Hepatic stellate cell (primary cell): ENCODE measurements at places on chromosomes 1 and 21.

DNA sequence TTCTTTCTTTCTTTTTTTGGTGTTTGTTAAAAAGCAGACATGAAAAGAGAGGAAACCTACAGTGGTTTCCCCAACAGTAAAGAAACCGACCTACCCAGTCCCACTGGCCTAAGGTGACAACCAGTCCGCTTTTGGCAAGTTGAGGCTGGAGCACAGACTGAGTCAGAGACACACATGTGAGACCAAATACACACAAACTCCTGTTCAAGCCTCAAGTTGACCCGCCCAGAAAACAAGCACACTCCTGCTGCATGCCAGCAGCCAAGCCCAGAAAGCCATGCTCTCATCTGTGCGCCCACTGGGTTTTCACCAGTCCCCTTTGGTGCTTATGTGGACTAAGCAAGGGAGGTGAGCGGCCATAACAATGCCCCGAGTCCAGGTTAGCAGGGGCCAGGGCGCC lies 64.6 kb upstream of the GPR153 start:
- DNase-seq: no peak

- no peak for DNase-seq
These were observed 110.7 kb downstream of the SLC25A24 start for GRCh38 chr1:108089477-108089876.

DNA sequence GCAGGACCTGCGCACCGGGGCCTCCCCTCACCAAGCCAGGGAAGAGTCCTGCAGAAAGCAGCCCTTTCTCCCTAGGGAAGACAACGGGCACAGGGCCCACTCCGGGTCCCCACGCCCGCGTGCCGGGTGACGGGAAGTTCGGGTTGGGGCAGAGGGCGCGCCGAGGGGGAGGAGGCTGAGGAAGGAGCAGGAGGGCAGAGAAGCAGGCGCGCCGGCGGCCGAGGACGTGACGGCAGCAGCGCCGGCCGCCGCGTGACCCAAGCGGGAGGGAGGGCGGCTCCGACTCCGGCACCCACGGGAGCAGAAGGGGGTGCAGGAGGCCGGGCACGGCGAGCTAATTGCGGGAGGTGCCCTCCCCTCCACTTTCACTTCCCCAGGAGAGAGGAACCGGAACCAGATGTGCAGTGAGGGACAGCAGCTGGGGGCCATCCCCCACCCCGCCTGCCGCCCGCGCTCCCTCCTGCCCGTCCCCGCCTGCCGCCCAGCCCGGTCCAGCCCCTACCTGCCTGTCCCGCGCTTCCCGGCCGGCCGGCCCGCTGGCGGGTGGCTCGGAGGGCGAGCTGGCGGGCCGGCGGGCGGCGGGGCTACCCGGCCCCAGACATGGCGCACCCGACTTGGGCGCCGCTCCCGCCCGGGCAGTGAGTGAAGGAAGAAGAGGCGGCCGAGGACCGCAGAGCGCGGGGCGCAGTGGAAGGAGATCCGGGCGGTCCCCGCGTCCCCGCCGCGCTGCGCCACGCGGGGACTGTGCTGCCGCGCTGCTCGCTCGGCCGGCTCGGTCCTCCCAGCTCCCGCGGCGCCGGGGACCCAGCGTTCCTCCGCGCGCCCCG lies 510 bp downstream of the DENND4B start:
- peak; percentile 79 for DNase-seq

DNA sequence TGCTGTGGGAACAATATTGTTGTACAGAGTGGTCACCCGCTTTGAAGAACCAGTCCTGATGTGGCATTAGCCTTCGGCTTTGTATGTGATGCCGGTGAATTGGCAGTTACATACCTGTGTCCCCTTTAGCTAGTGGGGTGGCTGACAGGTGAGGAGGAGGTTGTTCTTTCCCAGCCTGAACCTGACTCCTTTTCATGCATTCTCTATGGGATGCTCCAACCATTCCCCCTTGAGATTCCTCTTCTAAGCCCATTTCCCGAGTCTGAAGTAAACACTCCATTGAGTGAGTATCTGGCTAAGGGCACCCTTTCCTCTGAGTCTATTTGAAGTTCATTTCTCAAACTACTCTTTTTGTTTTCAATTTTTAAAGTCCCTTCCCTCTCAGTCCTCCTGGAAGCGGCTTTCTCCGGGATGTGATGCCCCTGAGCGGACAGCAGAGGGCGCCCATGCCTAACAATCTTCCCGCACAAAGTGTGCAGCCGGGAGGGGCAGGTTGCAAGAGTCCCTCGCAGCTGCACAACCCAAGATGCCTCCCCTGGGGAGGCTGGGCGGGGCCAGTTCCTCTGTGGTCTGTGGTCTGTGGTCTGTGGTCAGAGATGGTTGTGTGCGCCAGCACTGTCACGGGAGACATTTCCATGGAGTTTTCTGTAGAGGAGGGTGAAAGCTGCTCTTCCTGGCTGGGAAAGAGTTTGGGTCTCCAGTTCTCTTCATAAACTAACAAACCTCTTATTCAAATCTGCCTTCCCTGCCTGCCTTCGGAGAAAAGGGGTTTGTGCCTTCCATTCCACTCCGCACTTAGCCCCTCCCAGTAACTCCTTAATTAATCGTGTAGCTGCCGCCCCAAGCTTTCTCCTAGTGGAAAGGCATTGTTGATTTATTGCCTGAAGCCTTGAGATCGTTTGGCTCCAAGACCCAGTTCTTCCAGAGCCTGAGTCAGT lies 36.4 kb upstream of the LMX1A start:
- peak; percentile 84 for DNase-seq

DNA sequence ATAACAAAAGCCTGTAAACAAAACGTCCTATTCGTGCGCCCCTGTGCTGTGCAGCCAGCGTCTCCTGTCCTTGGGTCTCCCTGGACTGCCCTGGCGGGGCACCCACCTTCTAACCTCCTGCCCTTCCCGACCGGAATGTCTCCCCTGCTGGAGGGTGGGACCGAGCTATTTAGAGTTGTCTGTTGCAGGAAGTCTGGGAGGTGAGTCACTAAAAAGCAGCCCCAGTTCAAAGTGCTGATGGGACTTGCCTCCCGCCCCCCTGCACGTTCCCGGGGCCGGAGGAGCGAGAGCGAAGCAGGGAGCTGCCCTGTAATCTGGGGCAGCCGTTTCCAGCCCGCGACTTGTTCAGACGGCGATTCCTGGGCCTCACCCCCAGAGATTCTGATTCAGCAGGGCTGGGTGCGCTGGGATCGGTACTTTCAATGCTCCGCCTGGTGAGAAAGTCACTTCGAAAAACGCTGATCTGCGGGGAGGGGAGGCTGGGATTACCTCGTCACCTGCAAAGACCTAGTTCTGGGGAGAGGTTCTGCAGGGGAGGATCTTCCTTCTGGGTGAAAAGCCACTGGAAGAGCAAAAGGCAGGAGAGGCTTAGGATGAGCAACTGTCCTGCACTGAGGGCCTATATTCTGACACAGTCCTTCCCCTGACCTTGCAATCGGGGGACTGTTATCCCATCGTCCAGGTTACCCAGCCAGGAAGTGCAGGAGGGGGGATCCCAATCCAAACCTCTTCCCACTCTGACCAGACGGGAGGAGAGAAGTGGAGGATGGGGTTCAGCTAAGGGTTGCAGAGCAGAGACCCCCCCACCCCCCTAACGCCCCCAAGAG lies 1.2 kb upstream of the DHRS3 start:
- DNase-seq: peak; percentile 81
